ENCODE measurements at places on chromosomes 12 and 14. TPM values are rescaled to one million over a fixed set of nuclear protein-coding genes. Genes with fewer than 3 reads are reported as not detected.

The CLEC2D gene
- 1.2 TPM for polyA plus RNA-seq

The RXYLT1 gene
- 5.8 TPM for polyA plus RNA-seq

The PLEKHD1 gene
- polyA plus RNA-seq, result under 0.01 TPM

The ADGRD1 gene
- polyA plus RNA-seq, result 3.0 TPM

GRCh38 chr14:100140452-100141078 is 18.9 kb downstream of the DEGS2 start:
- DNase-seq, result no peak

DNA sequence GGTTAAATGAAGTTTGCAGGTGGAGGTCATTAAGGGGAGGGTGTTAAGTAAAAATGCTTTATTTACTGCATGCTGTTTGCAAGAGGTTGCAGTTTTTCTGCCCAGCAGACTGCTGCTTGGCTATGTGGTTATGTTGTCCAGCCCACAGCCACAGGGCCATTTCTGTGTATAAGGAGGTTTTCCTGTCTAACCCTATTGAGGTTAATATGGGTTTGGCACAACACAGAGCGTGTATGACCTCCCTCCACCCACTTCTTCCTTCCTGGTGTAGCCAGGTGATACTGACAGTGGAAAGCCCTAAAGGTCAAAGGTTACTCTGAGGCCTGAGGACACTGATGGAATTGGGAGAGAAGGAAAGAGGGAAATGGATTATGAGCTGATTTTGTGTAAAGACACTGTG is 253.7 kb upstream of the PWP1 start:
- no peak for DNase-seq

- DNase-seq, result no peak
These were observed 107.0 kb downstream of the ATXN7L3B start for GRCh38 chr12:74644681-74645080.

DNA sequence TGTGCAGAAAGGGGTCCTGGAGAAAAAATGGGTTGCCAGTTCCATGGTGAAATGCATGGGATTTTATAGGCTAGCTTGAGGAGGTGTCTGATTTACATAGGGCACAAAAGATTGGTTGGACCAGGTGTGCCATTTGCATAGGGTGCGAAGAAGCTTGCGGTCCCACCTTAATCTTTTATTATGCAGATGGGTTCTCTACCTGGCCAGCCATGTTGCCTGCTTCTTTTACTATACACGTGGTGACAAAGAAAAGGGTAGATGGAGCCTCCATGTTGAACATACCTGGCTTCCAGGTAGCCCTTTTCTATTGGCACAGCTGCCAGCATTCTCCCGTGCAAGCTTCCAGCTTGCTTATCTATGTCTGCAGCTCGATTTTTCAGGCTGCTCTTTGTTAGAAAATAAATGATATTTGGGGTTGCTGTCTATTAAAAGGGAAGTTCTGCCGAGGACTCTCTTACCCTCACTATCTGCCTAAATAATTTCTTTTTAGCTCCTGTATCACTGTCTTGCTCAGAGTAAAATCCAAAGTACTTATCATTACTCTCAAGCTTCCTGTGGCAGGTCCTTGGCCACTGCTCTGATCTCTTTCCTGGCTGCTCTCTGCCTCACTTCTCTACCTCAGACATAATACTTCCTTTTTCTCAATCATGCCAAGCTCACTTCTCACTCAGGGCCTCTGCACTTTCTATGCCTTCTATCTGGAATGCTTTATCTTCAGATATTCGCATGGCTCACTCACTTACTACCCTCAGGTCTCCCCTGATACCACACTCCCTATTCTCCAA is 216.0 kb upstream of the DAAM1 start:
- DNase-seq, result no peak

- no peak for DNase-seq
These were observed 562 bp downstream of the EAPP start for GRCh38 chr14:34538871-34539406.

DNA sequence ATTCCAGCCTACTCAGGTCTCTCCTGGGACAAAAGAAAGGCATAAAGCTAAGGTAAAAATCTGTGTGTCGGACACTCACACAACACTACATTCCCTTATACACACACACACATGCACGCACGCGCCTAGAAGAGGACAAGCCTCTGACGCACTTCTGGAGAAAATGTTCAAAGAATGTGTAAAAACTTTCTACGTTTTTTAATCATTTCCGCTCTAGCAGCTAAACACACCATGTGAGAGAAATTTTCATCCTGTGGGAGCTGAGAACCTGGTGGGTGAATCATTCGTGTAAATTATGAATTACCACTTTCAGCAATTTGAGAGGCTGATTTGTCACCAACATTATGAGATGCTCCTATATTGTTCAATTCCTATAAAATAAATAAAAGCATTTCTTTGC is 494.5 kb downstream of the TMEM132D start:
- no peak for DNase-seq

Data from sigmoid colon (tissue), 7 donors.